ENCODE measurements at places on chromosomes 1 and 21.

DNA sequence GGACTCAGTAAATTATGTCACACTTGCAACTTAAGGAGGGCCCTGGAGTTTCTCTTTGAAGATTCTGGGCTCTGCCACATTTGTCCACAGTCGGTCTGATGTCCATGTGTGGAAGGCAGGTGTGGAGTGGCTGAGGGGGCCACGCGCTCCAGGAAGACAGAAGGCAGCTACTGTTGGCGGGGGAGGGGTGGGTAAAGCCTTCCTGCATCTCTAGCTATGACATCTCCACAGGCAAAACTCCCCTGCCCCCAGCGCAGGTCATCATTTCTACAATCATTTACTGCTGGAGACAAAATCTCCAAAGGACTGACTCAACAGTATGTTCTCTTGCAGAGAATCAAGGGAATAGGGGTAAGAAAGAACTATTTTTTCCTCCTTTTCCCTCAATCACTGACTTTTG lies 11.4 kb upstream of the TSPEAR start:
- DNase-seq = no peak

DNA sequence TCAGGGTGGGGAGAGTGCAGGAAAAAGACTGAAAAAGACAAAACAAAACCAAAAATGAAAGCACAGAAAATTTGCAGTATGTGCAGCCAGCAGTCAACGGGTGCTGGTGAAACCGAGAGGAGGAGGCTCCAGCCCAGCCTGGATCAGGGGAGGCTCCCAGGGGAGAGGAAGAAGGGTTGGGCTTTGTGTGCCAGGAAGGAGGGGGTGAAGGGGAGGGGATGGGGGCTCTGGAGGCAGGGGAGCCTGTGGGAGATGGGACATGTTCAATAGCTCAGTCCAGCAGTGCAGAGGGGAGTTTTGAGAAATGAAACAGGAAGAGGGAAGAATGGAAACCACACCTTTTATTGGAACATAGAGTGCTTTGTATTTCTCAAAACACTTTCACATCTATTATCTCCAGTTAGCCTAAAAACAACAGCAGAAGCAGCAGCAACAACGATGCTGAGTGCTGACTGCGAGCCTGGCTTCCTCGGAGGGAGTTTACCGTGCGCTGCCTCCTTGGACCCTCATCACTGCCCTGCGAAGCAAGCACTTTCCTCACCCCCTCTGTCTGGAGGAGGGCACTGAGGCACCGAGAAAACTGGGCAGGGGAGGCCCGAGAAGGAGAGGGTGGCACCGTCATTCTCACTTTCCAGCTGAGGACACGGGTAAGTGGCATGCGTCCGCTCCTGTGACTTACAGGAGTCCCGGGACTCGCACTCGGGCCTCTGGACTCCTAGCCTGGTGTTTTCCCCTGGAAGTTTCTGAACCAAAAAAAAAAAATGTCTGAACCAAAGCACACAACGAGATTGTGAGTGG lies 62.9 kb downstream of the MDM4 start:
- no peak for DNase-seq

GRCh38 chr21:25670726-25671125 lies 31.7 kb downstream of the JAM2 start:
- no peak for DNase-seq

- DNase-seq = no peak
These were observed 6.2 kb upstream of the SLC5A9 start for GRCh38 chr1:48216313-48216712.

- DNase-seq = no peak
These were observed 25.2 kb downstream of the PROK1 start for GRCh38 chr1:110476028-110476765.

DNA sequence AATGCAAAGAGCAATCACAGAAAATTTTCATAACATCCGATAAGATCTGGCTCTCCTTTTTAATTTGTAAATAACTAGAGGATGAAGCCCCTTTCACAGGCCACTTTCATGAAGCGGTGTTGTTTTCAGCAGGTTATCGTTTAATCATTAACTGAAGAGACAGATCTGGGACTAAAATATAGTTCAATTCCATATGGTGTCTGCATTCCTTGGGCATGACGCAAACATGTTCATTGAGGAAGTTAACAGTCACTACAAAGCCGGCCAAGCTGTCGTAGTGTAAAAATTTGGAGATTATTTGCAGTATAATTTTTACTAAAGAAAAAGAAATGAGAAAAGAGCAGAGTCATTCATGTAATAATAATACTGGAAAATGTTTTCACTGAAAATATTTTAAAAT lies 565.2 kb upstream of the ADAMTS5 start:
- DNase-seq = no peak

DNA sequence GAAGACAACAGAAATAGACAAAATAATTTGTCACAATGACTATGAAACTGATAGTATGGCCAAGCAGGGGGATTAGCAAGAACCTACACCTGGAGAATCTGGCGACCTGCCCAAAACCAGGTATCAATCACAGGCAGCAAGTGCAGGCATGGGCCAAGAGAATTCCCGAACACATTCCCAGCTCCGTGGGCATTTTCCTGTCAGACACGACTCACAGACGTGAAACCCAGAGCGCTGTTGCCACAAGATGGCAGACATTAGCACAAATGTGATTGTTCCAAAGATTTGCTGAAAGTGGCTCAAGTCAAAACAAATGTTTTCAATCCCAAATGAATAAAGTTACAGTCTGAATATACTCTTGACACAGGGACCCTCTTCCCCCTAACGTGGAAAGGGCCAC lies 36.8 kb downstream of the HLCS start:
- DNase-seq = no peak

- no peak for DNase-seq
These were observed 224.0 kb downstream of the KAZN start for GRCh38 chr1:14822493-14822892.

DNA sequence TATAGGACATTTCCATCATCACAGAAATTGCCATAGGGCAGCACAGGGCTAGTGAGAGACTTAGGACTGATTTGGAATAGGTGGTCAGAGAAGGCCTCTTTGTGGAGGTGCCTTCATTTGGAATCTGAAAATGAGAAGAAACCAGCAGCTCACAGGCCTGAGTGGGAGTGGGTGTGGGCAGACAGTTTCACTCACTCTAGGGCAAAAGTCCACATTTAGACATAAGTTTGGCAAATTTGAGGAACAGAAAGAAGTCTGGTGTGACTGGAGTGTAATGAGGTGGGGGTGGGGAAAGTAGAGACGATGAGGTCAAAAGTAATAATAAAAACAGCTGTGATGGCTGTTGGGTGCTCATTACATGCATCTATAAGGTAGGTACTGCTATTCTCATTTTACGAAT lies 22.4 kb upstream of the BCAR3 start:
- no peak for DNase-seq

DNA sequence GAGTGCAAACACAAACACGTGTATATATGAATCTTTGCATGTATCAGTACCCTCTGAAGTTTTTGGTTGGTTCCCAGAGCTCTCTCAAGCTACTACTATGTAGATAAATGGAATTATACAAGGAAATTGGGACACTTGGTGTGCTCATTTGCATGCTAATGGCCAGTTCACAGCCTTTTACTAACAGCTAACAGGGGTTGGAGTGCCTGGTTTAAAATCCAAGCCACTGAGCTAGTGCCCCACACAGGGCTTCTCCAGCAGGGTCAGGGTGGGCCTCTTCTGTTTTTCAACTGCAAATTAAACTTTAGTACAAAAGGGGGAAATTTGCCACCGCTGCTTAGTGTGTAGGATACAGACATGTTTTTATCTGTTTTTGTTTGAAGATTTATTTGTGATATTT lies 121.0 kb downstream of the ATP5PO start:
- DNase-seq = no peak

- no peak for DNase-seq
These were observed 98.5 kb upstream of the DMRTA2 start for GRCh38 chr1:50521703-50522102.

DNA sequence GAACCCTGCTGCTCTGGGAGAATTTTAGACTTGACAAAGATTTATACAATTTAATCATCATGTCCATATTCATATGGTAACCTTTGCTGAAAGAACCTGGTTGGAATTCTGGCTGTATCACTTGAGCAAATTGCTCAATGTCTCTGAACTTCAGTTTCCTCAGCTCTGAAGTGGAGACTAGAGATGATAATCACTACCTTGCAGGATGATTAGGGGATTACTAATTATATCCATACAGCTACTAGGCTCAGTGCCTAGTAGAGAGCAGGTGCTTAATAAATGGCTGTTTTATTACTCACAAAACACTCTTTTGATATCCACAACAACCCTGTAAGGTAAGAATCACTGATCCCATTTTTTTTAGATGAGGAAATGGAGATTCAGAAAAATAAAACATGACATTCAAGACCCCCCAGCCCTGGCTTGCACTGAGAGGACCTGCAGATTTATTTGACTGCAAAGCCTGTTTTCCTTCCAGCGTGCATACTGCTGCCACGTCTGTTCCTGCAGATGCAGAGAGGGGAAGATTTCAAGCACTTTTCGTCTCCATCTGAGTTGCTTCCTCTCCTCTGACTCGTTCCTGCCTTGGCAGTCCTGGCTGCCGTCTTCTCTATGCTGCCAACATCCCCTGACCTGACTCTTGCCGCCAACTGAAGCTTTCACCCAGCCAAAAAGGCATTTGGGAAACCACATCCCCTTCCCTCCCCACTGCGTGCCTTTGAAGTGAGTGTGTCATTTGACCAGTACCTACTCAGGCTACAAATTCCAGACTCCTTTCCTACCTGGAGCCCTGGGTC lies 203.0 kb downstream of the PLPP3 start:
- peak; percentile 0 for DNase-seq

GRCh38 chr21:44724196-44724595 lies 12.8 kb upstream of the TSPEAR start:
- no peak for DNase-seq

- DNase-seq = no peak
These were observed 6.7 kb downstream of the MTHFR start for GRCh38 chr1:11799099-11799498.

GRCh38 chr1:99606306-99606705 lies 39.6 kb upstream of the PALMD start:
- no peak for DNase-seq

DNA sequence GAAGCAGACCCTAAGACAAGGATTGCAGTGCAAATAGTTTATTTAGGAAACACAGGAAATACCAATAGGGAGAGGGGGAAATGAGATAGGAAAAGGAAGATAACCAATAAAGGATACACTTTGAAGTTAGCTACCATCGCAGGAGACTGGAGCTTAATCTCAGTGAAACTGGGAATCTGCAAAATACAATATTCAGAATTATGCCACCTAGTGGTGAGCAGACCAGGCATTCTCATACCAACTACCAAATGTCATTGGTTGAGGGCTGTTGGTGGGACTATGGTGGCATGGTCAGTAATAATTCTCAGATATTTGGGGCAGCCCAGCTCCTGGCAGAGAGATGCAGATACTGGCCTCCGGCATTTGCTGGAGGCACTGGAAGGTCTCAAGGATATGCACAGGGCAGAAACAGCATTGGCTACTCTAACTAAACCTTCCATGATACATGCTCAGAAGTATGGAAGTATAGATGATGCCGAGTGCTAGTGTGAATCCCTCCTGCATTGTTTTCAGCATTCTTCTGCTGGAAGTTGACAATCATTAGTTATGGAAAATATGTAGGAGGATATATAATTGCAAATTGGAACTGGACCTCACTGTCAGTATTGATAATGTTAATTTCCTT lies 11.8 kb upstream of the ZFP69B start:
- peak; percentile 59 for DNase-seq

Data from hematopoietic multipotent progenitor cell treated with erythropoietin and hydrocortisone succinate and interleukin-3 and kit ligand, for 6 days (in vitro differentiated cells).